Fibroblast of skin of scalp (primary cell): ENCODE measurements at places on chromosomes 3 and 15.

DNA sequence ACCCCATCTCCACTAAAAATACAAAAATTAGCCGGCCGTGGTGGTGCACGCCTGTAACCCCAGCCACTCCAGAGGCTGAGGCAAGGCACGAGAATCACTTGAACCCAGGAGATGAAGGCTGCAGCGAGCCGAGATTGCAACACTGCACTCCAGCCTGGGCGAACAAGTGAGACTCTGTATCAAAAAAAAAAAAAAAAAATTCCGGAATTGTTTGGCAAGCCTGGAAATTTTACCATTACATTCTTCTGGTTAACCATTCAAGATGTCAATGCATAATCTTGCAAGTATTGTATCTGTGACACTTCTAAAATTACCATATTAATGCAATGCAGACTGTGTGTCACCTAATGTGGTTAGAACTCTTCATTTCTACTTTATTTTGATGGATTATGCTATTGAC, 67.0 kb downstream of the CSNK1G1 start:
- peak; percentile 23 for DNase-seq

DNA sequence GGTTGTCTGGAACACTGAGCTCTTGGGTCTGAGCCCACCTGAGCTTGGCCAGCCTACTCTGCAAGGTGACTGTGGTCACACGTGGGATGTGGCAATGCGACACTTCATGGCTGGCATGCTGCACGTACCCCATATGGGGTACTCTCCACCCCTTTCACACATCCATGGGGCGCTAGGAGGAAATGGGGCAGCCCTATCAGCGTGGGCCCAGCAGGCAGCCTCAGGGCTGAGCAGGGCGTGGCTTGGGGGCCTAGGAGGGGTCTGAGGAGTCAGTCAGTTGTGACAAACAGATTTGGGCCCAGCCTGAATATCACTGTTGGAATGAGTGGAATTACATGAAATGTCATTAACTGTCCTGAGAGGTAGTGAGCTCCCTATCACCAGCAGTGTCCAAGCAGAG, 82.3 kb upstream of the LINGO1 start:
- DNase-seq = no peak

DNA sequence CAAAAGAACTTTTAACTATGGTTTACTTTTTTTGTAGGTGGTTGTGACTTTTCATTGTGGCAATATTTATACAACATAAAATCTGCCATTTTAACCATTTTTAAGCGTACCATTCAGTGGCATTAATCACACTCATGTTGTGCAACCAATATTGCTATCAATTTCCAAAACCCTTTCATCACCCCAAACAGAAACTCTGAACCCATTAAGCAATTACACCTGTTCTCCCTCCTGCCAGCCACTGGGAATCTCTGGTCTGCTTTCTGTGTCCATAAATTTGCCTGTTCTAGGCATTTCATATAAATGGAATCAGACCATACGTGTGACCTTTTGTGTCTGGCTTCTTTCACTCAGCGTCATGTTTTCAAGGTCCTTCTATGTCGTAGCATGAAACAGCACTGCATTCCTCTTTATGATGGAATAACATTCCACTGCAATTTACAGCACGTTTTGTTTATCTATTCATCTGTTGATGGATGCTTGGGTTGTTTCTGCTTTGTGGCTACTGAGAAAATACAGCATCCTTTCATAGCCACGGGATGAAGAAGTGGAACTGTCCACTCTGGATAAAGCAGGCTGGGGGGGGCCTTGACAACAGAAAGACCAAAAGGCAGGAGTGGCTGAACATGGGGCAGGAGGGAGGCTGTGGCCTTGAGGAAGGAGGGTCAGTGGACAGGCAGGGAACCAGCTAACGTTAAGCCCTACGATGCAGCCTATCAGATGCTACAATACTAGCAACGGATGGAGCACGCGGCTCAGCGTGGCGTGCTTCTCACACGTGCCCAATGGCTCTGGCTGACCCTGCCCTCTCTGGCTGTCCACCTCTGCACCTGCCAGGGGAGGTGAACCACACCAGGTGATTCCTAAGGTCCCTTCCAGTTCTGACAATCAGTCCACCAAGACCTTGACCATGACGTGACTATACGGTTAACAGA, 110.9 kb downstream of the SEC22A start:
- no peak for DNase-seq

- no peak for DNase-seq
These were observed 418.1 kb downstream of the EPHA6 start for GRCh38 chr3:97232393-97233034.
